ENCODE measurements at places on chromosomes 6 and 20.
A peak's percentile ranks its signal among the peaks of the same experiment; 100 is the strongest.

- no peak for DNase-seq
Measured at GRCh38 chr6:38703949-38704590, 1.1 kb upstream of the GLO1 start.

- no peak for DNase-seq
Measured at GRCh38 chr6:46925563-46926253, 4.0 kb upstream of the ADGRF5 start.

DNA sequence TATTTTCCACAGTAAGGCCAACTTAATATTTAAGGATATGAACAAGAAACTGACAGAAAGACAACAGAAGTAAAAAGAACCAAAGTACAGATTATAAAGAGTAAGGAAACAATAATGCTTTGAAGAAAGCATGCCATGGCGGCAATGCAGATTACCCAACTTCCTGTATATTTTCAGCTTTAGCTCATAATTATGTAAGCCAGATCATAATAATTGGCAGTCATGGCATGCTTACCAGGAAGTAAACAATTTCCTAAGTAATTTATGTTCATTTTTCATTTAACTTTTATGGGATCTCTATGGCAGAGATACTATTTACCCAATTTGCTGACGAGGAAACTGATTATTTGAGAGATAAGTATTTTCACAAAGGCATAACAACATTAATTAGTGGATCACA is 988.7 kb downstream of the HACE1 start:
- DNase-seq = no peak

DNA sequence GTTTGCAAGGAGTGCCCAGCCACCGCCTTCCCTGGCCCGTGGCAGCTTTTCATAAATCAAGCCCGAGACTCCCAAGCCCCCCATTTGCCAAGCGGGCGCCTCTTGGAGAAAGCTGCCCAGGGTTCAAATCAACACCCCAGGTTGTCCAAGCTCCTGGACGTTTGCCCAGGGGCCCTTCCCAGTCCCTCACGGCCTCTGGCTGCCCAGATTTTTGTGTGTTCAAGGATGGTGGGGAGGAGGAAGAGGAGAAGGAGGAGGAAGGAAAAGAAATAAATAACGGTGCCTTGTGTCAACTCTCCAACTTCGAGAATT is 20.6 kb upstream of the NFATC2 start:
- DNase-seq = no peak

DNA sequence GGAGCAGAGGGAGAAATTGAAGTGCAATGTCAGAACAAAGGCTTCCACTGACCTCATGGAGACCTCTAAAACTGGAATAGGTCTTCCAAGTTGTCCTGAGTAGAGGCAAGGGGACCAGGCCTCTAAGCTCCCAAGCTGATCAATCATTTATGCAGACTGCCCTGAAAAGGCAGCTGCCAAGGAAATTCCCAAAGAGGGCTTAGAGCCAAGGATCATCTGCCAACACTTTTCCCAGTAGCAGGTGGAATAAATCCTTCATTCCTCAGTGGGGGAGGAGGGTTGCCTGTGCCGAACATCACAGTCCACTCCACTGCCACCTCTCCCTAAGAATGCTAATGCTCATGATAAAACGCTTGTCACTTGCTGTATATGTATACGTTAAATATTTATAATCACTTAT is 29.3 kb upstream of the RALY start:
- DNase-seq = no peak

DNA sequence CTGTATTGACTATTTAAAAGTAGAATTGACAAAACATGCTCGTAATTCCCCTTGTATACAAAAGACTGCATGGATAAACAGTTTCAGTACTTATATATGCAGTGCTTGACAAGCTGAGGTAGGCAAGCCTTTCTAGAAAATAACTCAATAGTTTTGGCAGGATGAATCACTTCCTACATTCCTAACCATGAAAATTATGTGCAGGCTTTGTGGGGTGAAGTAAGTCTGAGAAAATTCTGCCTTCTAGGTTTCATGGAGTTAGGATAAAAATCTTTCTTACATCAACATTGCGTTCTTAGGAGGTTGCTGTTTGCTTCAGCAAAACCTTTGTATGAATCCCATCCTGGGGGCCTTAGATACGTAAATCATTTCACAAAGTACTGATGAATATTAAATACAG is 801.4 kb upstream of the EYS start:
- DNase-seq = no peak

GRCh38 chr6:168516944-168517741 is 76.2 kb downstream of the SMOC2 start:
- no peak for DNase-seq

DNA sequence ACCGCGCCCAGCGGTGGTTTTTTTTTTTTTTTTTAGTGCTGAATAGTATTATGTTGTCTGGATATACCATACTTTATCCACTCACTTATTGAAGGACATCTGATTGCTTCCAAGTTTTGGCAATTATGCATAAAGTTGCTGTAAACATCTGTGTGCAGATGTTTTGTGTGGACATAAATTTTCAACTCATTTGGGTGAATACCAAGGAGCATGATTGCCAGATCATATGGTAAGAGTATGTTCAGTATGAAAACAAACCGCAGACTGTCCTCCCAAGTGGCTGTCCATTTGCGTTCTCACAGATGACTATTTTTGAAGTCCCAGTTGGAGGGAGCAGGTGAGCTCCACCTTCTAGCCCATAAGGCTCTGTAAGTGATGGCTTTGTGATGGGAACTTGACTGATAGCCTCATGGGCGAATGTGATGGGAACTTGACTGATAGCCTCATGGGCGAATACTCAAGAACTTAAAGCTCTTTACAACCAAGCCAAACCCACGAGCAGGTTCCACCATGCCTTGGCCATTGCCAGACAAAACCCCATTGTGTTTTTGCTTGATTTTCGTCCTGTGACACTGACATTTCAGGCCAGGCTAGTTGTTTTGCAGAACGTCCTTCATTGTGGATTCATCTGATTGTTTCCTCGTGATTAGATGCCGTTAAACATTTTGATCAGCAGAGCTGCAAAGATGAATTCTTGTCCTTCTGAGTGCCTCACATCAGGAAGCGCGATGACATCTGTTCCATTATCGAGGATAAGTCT is 51.0 kb downstream of the ZBTB2 start:
- DNase-seq = no peak

DNA sequence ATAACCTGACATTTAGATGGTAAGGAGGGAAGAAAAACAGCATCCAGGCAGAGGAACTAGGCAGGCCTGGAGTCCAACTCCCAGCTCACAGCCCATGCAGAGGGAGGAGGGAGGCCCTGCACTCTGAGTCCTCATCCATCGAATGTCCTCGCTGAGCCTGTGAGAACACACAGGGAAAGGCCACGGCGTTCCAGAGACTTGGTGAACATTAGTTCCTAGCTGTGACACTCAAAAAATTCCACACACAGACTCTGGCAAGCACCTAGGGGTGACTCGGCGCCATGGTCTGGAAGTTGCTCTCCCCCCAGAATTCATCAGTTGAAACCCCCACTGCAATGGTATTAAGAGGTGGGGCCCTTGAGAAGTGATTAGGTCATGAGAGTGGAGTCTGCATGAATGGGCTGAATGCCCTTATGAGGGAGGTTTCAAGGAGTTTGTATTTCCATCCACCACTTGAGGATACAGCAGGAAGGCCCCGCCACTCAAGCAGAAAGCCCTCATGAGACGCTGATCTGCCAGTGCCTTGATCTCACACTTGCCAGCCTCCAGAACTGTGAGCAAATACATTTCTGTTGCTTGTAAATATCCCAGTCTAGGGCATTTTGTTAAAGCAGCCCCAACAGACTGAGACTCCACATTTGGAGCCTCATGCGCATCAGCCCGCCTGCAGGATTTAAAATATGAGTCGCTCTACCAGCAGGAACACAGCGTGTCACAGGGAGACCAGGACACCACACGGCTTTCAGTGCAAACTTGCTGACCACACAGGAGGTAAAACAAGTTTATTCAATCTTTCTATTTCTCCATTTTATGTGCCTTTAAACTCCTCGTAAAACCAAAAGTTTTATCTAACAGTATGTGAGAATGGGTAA is 73.9 kb downstream of the WDR27 start:
- DNase-seq = no peak

DNA sequence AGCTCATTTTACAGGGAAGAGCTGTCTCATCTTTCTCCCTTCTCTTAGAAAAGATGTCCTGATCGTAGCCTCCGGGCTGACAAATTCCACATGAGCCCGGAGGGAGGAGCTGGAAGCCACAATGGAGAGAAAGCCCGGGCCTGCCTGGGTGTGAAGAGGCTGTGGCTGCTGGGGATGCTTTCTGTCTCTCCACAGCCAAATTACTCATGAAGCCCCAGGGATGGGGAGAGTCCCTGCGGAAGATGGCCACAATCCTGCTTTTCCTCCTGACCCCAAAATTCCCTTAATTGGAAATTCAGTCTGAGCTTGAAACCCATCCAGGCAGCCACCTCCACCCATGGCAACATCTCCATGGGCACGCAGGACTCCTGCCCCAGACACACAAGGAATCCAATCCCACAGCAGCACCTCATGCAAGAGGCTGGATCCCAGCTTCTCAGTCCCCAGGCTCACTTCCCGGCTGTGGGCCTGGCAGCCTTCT is 32.4 kb downstream of the JPH2 start:
- no peak for DNase-seq

GRCh38 chr6:52416629-52417151 is 3.5 kb upstream of the EFHC1 start:
- no peak for DNase-seq

- DNase-seq = no peak
Measured at GRCh38 chr6:24329451-24329850, 28.4 kb downstream of the DCDC2 start.

GRCh38 chr6:159969204-159969912 is 476 bp downstream of the IGF2R start:
- no peak for DNase-seq

- DNase-seq = no peak
Measured at GRCh38 chr6:37807656-37808055, 11.9 kb upstream of the ZFAND3 start.

DNA sequence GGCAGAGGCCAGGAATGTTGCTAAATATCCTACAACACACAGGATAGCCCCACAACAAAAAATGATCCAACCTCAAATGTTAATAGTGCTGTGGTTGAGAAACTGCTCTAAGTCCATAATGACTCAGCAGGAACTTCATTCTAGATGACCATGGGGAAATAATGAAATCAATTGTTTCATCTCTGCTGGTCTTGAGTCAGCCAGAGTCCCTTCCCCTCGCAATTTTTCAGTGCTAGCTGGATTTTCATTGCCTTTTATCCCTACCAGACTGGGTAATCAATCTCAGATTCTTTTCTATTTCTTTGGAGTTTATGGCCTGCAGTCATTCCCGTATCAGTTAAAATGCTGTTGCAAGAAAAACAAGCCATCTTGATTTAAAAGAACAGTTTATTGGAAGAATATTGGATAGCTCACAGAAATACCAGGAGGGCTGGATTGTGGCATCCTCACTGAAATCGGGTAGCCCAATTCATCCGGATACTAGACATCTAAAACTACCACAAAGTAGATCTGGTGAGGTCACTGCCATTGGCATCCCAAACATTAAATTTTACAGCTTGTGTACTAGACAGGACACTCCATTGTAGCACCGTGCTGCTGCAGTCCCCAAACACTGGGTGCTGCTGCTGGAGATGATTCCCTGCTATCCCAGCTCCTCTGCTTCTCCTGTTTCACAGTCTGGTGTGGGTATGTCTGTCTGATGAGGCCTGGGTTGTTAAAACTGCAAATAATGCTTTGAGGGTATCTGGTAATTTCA is 30.3 kb upstream of the POPDC3 start:
- DNase-seq = no peak

GRCh38 chr6:166308033-166308768 is at the start of gene PRR18:
Gene PRR18 (minus strand): TSS chr6:166308392. CDS start chr6:166308142, 250 bp downstream.
- DNase-seq = peak; percentile 71

GRCh38 chr20:35674921-35675320 is 10.2 kb upstream of the CPNE1 start:
- no peak for DNase-seq

GRCh38 chr6:44339301-44339700 is 3.1 kb upstream of the SPATS1 start:
- no peak for DNase-seq

DNA sequence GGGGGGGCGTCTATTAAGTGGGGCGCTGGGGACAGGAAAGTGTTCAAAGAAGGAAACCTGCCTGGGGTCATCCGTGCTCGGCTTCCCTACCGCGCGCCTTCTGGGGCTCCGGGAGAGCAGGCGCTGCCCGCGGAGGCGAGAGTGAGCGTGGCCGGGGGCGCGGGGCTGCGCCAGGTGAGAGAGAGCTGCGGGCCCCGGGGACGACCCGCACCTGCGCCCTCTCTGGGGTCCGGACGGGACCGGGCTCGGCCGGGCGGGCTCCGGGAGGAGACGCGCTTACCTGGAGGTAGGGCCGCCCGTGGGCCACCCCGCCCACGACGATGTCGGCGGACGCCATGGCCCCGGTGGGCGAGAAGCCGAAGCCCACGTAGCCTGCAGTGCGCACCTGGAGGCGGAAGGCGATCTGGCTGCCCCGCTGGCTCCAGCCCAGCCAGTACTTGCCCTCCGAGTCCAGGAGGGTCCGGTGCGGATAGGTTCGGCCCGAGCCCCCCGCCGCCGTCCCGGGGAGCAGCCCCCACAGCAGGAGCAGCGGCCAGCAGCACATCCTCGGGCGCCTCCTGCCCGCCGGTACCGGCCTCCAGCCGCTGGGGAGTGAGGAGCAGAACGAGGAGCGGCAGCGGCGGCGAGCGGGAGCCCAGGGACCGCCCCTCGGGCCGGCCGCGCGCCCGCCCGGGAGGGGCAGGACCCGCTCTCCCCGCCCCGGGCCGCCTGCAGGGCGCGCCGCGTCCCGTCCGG is at the start of gene MOXD1:
TSS of gene MOXD1 (minus strand) at position 593 of the 735 bp plus-strand sequence. CDS start at position 544, 49 bp downstream.
- DNase-seq = no peak

- no peak for DNase-seq
Measured at GRCh38 chr20:5608442-5609161, 141.6 kb upstream of the SHLD1 start.

DNA sequence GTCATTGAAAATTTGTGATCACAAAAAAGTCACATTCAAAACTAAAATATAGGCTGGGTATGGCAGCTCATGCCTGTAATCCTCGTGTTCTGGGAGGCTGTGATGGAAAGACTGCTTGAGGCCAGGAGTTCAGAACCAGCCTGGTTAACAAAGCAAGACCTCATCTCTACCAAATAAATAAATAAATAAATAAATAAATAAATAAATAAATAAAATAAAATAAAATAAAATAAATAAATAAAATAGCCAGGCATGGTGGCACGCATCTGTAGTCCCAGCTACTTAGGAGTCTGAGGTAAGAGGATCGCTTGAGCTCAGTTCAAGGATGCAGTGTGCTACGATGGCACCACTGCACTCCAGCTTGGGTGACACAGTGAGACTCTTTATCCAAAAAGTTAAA is 343.1 kb upstream of the RUNX2 start:
- no peak for DNase-seq

DNA sequence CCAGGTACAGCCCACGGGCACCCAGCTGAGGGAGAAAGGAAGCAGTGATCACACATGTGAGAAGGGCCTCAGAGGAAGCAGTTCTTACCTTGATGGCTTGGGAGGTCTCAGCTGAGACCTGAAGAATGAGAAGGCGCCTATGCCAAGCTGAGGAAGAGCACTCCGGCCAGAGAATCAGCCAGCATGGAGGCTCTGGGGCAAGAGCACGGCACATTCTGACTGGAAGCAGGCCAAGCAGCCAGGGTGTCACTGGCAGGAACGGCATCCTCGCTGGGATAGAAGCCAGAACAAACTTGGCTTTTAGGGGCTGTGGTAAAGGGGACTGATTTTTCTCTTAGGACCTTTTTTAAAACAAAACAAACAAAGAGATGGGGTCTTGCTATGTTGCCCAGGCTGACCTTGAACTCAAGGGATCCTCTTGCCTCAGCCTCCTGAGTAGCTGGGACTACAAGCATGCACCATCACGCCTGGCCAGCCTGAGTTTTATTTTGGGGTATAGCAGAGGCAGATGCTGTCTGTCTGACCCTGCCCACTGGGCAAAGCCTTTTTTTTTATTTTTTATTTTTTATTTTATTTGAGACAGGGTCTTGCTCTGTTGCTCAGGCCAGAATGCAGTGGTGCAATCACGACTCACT is 17.6 kb downstream of the GHRH start:
- DNase-seq = no peak
